ENCODE measurements at places on chromosomes 7 and 10. TPM values are rescaled to one million over a fixed set of nuclear protein-coding genes. Genes with fewer than 3 reads are reported as not detected.

The AKR1D1 gene
- total RNA-seq, result not detected

The PRPS1L1 gene
- total RNA-seq, result not detected

The LRRTM3 gene
- total RNA-seq, result not detected

The PARG gene
- 28.3 TPM for total RNA-seq

The CYP26C1 gene
- total RNA-seq, result 0.32 TPM

The TMEM130 gene
- total RNA-seq, result not detected

The PRSS37 gene
- total RNA-seq, result not detected

The NRCAM gene
- total RNA-seq, result 31.9 TPM

The CTAGE15 gene
- not detected for total RNA-seq

The HOGA1 gene
- 0.32 TPM for total RNA-seq

The ABCC2 gene
- 0.61 TPM for total RNA-seq

The BRI3 gene
- 25.3 TPM for total RNA-seq

The SRRM3 gene
- 0.91 TPM for total RNA-seq

The UBE2H gene
- total RNA-seq, result 49.4 TPM

The KIF5B gene
- 200 TPM for total RNA-seq

The CPEB3 gene
- total RNA-seq, result 0.32 TPM

The NEURL1 gene
- 0.15 TPM for total RNA-seq

The EGFR gene
- 1.6 TPM for total RNA-seq

The ZNF425 gene
- 1.2 TPM for total RNA-seq

The GRID2IP gene
- total RNA-seq, result not detected

The C10orf67 gene
- under 0.01 TPM for total RNA-seq

The TMEM236 gene
- total RNA-seq, result under 0.01 TPM
